Upper lobe of right lung (tissue), 1 donor: ENCODE measurements at places on chromosomes 13 and 19. TPM values are rescaled to one million over a fixed set of nuclear protein-coding genes. Genes with fewer than 3 reads are reported as not detected.

GRCh38 chr19:42330241-42330711 lies 4.8 kb downstream of the MEGF8 start:
- no peak for DNase-seq

- no peak for DNase-seq
Measured at GRCh38 chr19:38989066-38989605, 13.6 kb upstream of the FBXO17 start.

SIGLEC14 gene
- 11.8 TPM for total RNA-seq

IGFL3 gene
- not detected for total RNA-seq

DNA sequence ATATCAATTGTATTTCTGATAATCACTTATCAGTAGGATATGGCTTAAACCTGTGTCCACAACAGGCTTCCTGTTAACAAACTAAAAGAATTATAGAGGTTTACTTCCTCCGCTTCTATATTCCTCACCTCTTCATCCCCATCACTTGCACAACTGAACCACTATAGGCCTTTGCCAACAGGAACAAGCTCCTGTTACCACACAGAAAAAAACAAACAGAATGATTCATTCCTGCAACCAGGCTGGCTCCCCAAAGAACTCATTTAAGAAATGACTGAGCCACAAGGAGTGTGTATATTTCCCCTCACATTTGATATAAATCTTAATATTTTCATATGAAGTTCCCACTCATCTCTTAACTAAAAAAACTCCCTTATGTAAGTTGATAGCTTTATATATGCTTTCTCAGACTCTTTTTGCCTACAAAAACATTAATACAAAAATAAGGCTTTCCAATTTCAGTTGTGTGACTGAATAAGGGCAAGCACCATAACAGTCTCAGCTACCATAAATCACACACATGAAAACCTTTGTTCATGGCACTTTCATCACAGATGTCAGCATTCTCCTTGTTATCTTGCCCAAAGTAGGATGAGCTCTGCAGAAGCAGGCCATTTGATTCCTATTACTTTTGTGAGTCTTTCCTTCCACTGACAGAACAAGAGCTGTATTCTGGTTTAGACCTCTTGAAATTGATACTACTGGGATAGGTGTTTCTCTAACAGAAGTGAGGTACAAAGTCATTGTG lies 366.8 kb downstream of the SLITRK1 start:
- DNase-seq: no peak

DNA sequence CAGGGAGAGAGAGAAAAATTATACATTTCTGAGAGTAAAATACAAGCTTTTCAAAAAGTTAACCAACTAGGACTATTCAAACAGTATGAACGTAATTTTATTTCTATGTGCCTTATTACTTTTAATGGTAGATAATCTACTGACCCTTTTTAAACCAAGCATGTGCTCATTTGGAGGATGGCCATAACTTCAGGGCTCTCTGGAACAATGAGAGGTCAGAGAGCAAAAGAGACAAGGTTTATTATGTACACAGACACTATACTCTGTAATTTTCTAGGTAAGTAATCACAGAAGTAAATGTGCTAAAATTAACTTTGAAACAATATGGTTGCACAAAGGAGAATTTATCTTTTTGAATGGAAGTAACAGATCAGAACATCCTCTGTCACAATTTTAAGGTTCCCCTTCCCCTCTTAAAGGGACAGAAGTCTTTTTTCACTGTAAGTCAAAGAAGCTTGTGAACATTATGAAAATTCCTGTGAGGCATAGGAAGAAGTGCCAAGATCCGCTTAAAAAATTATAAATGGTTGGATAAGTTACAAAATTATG lies 1.0 kb downstream of the POSTN start:
- no peak for DNase-seq

METTL21C gene
- total RNA-seq: not detected

DNA sequence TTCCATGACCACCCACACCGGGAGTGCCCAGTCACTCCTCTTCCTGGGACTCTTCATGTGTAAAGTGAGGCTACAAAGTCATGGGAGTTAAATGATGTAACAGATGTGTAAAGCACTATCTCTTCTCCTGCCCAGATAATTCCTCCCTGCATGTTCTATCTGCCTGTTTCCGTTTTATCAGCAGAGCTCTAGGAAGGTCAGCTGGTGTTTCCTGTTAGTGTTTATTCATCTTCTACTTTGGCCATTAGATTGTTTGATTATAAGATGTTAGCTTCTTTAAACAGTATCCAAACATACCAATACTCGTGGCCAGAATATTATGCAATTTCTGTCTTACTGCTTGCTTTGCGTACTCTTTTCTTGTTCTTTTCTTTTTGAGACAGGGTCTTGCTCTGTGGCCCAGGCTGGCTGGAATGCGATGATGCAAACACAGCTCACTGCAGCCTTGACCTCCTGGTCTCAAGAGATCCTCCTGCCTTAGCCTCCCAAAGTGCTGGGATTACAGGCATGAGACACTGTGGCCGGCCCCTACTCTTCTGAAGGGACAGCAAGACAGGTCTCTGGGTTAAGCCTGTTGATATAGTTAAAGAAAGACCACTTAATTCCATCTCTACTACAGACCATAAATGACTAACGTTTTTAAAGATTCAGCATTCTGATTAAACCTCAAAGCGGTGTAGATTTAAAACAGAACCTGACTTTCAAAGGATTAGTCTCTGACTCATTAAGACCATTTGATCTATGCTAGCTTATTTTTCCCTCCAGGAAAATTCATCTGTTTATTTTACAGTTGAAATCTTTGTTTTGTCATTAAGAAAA lies 97.4 kb upstream of the AKAP11 start:
- DNase-seq: no peak

BEST2 gene
- not detected for total RNA-seq

KLF1 gene
- total RNA-seq: not detected

TLE6 gene
- total RNA-seq: 6.7 TPM

- no peak for DNase-seq
Measured at GRCh38 chr19:39334444-39334976, 1.3 kb downstream of the GMFG start.

DNA sequence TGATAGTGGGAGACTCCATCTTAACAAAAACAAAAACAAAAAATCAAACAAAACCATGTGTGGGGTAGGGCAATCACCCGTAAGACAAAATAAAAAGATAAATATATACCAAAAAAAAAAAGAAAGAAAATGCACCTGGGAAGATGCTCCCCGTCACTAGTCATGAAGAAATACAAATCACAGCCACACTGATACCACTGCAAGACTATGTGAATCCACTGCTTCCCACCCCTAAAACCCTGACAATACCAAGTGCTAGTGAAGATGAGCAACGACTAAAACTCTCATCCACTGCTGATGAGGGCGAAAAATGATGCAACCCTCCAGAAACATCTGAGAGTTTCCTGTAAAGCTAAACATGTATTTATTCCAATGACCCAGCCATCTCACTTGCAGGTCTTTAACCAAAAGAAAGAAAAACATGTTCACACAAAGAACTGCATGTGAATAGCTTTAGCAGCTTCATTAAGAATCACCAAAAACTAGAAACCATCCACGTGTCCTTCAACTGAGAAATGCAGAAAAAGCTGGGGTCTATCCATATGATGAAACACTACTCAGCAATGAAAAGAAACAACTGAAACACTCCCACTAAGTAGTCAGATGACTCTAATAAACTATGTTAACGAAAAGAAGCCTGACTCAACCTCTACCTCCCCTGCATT lies 31.7 kb downstream of the BRD4 start:
- DNase-seq: no peak

- peak; percentile 72 for DNase-seq
Measured at GRCh38 chr19:49746206-49746958, 16.7 kb downstream of the TSKS start.

DNA sequence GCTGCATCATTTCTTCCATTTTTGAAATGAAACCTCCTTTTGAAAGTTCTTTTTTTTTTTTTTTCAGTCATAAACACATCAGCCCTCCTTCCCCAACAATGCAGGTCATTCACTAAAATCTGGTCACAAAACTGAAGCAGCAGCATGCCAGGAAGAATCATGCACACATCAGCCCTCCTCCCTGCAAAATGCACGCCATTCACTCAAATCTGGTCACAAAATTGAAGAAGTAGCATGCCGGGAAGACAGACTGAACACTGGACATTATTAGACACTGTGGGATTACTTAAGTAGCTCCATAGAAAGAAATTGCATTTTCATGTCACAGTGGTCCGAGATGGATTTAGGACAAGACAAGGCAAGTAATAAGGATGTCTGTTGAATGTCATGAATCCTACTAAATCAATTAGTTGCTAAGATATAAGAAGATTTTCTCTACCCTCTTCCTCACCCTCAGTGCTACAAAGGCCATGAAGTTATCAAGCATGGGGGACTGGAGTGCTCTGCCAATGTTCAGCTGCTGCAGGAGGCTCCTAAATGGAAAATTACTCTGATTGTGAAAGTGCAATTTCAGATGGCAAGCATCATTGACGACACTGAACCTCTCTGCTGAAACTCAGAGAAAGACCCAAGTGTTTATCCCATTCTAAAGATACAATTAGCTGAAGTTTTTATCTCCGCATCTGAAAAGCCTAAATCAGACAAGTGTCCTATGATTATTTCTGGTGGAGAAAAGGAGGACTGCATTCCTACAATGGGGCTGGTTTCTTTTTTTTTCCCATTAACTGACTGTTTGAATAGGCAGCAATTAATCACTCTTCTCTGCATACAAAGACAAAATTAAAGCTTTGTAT lies 913.2 kb downstream of the DIAPH3 start:
- no peak for DNase-seq

- no peak for DNase-seq
Measured at GRCh38 chr13:66745307-66745706, 484.8 kb downstream of the PCDH9 start.

GJA3 gene
- total RNA-seq: not detected

DNA sequence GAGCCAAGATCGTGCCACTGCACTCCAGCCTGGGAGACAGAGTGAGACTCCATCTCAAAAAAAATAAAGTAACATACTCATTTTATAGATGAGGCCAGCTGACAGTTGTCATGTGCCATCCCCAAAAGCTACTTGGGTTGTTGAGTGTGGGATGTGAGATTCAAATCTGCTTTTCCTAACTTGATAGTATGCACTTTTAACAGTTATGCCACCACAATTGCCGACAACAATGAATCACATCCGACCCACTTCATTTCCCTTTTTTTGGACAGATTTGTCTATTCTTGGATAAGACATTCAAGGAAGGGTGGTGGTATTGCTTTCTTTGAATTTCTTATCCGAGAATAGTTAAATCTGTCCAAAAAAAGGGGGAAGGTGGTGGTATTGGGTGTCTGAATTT lies 16.3 kb upstream of the DNMT1 start:
- no peak for DNase-seq

DNA sequence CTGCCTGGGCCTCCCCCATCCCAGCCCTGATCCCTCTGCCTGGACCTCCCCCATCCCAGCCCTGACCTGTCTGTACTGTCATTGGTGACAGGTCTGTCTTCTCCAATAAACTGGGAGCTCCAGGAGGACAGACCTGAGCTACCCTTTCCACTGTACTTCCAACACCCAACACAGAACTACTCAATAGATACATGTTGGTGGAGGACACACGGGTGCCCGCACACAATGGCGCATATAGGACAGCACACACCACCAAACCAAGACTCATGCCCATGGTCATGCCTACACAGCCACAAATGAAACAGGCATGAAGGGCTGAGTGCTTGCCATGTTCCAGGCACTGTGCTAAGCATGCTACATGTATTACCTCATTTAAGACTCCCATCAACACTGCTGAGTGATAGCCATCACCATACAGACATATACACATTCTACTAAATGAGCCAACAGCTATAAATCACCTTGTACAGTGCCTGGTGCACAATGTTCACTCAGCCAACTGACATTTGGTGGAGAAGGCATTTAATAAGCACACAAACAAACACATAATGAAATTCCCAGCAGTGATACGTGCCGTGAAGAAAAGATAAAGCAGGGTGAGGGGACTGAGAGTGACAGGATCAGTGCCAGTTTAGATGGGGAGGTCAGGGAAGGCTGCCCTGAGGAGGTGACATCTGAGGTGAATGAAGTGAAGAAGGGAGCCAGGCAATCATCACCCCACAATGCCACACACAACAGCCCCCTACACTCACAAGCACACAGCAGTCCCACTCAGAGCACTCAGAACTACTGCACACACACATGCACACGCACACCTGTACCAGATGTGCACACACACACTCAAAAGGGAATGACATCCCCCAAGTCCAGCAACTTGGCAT lies 857 bp downstream of the POU2F2 start:
- DNase-seq: no peak

DNA sequence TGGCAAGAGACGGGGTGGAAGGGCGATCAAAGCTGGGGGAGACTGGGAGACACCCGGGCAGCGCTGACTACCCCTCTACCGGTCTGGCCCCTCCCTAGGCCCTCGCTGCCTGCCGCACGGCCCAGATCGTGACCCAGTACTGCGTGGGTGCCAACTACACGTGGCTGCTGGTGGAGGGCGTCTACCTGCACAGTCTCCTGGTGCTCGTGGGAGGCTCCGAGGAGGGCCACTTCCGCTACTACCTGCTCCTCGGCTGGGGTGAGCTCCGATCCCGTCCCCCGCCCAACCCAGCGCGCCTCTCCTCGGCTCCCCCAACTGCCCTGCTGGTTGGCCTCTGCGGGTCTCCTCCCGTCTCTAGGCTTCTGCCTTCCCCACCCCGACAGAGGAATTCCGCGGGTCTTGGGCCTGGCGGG lies 8.8 kb downstream of the GIPR start:
- peak; percentile 78 for DNase-seq

DNA sequence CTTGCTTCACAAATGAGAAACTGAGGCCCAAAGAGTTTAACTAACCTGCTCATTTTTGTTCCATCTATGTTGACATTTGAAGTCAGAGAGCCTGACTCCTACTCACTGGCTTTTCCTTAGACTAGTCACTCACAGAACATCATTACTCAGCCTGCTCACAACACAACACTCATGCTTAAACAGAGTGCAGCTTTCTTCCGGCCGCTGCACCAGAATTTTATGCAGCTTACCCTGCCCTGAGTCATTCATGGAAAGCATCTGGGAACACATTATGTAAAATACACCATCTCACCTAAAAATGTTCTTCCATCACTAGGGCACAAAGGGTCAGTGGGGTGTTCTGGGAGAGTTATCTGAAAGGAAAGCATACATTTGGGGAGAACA lies 303.4 kb downstream of the SPRY2 start:
- no peak for DNase-seq

CLDN10 gene
- 2.2 TPM for total RNA-seq

DNA sequence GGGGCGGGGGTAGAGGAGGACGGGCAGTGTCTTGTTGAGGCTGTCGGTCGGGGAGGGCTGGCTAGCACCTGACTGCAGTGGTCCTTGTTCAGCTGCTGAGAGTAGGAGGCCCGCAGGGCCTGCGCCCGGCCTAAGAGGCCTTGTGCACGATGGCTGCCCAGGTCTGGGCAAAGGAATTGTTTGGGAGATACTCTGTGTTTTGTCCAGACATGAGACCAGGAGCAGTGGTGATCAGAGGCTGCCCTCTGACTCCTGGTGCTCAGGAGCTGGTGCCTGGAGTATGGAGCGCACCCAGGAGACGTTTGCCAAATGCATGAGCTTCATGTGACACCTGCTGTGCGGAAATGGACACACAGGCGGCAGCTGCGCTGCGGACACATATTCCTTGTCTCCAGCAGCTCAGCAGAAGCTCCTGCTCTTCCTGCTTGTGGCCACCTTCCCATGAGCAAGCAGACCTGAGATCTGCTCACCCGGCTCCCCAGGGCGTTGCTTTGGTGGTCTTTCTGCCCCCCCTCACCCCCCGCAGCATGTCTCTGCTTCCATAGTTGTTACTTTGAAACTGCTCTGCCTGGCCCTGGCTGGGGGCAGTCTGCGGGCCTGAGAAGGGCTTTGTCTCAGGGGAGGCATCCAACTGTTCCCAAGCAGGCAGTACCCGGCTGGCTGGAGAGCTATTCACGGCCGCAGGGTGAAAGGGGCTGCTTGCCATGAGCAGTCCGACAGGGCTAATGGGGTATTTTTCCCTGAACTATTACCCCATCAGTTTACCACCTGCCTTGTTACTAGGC lies 163.9 kb downstream of the TEX29 start:
- DNase-seq: peak; percentile 43
